ENCODE measurements at places on chromosomes 2 and 18. TPM values are rescaled to one million over a fixed set of nuclear protein-coding genes. Genes with fewer than 3 reads are reported as not detected.

IL1RN gene
- not detected for polyA plus RNA-seq

UGT1A9 gene
- 0.07 TPM for polyA plus RNA-seq

REG1B gene
- polyA plus RNA-seq: not detected

LIPT1 gene
- polyA plus RNA-seq: 11.1 TPM

BCL11A gene
- 9.9 TPM for polyA plus RNA-seq

VWC2L gene
- polyA plus RNA-seq: not detected

SPHKAP gene
- not detected for polyA plus RNA-seq

GPR45 gene
- not detected for polyA plus RNA-seq

FTCDNL1 gene
- polyA plus RNA-seq: 3.0 TPM

CRYBA2 gene
- polyA plus RNA-seq: not detected

SULT1C4 gene
- not detected for polyA plus RNA-seq

PID1 gene
- not detected for polyA plus RNA-seq

Data from GM12878 (cell line).